ENCODE measurements at places on chromosomes 2 and 18.

DNA sequence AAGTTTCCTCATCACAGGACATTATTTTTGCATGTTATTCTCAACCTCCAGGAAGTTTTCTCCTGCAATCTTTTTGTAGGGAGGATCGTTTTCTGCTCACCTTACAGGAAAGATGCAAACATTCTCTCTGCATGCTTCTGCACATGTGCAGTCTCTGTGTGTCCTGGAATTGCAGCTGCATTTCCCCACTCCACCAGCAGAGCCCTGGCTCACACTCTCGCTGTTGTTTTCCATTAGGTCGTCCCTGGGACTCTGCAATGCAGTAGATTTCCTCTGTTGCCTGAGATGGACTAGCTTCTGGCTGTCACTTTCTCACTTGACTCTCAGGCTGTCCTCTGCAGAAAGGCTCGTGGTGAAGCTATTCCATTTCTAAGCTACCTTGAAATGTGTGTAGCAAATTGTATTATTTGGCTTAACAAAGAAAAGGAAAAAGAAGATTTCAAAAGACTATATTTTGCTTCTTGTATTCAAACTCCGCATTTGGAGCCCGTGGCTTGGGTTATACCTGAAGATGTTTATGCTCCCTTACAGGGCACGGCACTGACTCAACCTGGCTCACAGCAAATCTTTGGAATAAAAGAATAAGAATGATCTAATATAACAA lies 346.7 kb downstream of the RAD51AP2 start:
- peak; percentile 23 for DNase-seq

DNA sequence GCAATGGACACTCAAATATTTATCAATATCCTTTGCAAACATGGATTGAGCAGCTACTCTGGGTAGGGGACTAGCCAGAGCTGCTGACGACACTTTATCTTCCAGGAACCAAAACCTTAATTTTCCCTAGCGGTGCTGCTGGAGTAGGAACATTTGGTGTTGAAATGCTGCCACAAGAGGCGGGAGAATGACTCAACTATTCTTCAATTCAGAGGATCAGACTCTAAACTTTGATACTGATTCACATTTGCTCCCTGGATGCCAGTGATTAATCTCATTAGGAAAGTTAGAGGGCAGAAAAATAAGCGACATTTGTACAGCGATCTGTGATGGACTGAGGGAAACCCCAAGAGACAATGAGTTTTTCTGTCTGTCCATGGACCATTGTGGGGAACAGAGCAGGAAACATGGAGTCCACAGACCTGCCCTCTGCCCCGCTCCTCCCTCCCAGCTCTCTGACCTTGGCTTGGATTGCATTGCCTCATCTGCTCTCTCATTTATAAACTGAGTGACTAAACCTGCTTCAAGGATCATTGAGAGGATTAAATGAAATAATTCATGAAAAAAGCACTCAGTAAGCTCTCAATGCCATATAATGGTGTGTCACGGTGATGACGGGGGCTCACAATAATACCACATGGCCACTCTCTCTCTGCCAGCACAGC lies 12.6 kb upstream of the EPB41L3 start:
- DNase-seq: peak; percentile 39

- no peak for DNase-seq
Measured at GRCh38 chr2:26687328-26687727, 5.2 kb upstream of the KCNK3 start.

- DNase-seq: peak; percentile 53
Measured at GRCh38 chr2:46970334-46971288, 55.0 kb upstream of the MCFD2 start.

- peak; percentile 85 for DNase-seq
Measured at GRCh38 chr2:239223310-239224198, 177.3 kb downstream of the HDAC4 start.

GRCh38 chr2:211141646-211142045 lies 585.2 kb downstream of the CPS1 start:
- no peak for DNase-seq

DNA sequence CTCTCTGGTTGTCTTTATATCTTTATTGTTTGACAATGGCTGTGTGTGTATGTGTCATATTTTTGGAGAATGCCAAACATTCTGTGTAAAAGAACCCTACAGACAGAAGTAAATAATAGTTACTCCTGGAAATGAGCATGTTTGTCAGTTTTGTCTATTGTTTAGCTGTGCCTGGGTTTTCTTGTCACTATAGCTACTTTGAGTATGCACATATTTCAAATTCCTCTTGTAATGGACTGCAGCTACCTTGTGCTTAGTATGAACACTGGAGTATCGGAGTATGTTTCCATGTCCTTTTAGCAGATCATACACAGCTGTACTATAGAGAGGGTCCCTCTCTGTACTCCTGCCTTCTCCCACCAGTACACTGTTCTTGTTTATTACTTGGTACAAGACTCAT lies 58.0 kb upstream of the DOCK10 start:
- DNase-seq: peak; percentile 76

GRCh38 chr18:79345366-79345765 lies 50.4 kb upstream of the NFATC1 start:
- DNase-seq: no peak

- DNase-seq: no peak
Measured at GRCh38 chr18:61713502-61713901, 179.3 kb downstream of the RNF152 start.

DNA sequence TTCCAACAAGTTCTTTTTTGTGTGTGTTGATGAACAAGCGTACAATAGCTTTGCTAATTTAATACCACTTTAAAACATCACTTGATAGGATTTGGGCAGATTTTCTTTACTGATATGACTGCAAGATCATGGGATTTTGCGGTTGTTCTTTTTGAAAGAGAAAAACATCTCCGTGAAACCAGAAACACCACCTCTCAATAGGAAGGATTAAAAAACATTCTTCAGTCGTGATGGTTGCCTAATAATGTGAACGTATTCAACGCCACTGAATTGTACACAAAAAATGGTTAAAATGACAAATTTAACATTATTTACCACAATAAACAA lies 19.3 kb downstream of the RBMS1 start:
- DNase-seq: no peak

- peak; percentile 62 for DNase-seq
Measured at GRCh38 chr18:80247393-80247841, at the start of gene PARD6G. Gene PARD6G (minus strand): TSS chr18:80247514. CDS start chr18:80247348, 166 bp downstream.

DNA sequence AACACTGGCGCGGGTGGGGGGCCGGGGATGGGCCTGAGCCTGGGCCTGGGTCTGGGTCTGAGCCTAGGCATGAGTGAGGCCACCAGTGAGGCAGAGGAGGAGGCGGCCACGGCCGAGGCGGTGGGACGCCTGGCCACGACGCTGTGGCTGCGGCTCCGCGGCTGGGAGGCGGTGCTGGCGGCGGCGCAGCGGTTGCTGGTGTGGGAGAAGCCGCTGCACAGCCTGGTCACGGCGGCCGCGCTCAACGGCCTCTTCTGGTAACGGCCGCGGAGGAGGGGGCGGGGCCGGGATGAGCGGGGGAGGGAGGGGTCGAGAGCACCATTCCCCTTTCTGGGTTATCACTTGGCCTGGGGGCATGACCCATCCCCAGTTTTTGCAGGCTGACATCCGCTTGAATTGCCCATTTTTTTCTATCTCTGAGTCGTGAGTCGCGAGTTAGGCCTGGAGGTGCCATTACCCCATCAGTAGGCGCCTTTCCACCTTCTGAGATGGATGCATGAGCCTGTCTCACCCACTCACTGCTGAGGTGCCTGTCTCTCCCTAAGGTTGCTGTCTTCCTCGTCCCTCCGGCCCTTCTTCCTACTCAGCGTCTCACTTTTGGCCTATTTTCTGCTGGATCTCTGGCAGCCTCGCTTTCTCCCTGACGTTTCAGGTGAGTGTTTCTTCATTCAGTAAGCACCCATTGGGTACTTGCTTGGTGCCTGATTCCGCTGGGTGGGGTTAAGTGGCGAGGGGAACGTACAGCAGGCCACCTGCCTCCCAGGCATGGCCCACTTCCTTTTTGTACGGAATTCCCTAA lies 501 bp downstream of the RETREG2 start:
- DNase-seq: peak; percentile 16

GRCh38 chr18:24659827-24660720 lies 199.6 kb downstream of the HRH4 start:
- peak; percentile 33 for DNase-seq

DNA sequence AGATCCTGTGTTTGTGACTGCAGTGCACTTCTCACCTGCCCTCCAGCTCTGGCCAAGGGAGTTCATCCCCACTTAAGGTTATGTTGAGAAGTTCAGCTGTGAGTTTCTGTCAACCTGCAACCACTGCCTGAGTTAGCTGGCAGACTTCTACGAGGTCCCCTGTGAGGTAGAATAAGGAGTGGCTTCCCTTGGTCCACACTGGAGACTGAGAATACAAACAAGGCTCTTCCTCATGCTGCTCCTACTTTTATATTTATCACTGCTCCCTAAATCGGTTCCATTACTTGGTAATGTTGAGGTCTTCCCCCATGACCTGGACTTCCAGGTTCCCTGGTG lies 353.2 kb upstream of the CWC22 start:
- DNase-seq: no peak

DNA sequence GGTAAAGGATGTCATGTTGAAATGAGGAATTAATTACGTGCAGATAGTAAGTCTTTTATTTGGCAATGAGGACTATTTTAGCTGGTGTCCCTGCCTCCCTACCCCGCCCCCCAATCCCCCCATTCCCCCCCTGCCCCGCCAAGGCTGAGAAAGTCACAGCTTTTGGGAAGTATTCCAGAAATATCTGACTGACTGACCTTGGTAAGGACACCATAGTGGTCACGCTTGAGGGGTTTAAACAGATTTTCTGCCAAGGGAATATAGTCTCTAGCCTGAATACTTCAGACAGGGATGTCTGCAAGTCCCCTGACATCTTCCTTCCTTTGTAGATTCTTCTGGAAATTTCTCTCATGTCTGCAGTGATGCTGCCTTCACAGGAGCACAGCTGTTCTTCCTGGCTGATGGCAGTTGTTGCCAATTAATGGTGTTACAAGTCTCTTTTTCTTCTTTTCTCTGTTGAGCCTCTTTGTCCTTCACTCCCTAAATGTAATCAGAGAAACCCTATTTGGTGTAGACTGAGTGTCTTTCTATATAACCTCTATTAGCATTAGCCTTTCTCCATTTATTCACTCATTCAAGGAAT lies 53.7 kb upstream of the MGAT5 start:
- no peak for DNase-seq

GRCh38 chr18:5294113-5294456 lies 1.4 kb downstream of the ZBTB14 start:
- DNase-seq: no peak

- no peak for DNase-seq
Measured at GRCh38 chr2:33133454-33133952, 186.8 kb downstream of the LTBP1 start.
